ENCODE measurements at places on chromosomes 12 and 14.
A peak's percentile ranks its signal among the peaks of the same experiment; 100 is the strongest.

- DNase-seq, result no peak
Measured at GRCh38 chr12:126668961-126669360, 1598.0 kb upstream of the TMEM132C start.

DNA sequence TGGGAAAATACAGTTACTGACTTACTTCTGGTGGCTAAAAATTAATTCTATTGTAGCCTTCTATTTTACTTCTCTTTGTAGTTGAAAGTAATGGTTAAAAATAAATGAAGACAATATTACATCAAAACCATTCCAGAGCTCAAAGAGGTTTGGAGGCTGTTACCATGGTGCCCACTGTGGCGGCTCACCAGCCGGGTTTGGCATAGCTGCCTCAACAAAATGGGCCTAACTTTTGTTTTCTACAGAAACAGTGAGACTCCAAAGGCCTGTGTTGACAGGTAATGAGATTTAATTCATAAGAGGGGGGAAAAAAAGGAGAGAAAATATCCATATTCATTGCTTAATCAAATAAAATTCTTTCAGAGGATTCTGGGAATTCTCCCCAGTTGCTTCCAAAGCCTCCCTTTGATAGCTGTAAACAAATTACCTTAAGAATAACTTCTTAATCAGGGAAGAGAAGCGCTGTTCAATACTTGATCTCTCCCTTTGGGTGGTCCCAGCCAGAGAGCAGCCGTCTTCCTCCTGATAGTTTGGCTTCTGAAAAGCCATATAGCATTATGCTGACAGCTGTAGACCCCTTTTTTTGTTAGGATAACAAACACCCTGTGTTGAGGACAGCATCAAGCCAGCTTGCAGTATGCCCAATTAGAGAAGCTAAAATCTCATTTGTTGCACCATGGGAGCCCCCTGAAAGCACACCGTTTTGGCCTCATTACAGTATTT lies 266.8 kb downstream of the NEDD1 start:
- no peak for DNase-seq

GRCh38 chr12:127389923-127390322 lies 877.0 kb upstream of the TMEM132C start:
- no peak for DNase-seq

DNA sequence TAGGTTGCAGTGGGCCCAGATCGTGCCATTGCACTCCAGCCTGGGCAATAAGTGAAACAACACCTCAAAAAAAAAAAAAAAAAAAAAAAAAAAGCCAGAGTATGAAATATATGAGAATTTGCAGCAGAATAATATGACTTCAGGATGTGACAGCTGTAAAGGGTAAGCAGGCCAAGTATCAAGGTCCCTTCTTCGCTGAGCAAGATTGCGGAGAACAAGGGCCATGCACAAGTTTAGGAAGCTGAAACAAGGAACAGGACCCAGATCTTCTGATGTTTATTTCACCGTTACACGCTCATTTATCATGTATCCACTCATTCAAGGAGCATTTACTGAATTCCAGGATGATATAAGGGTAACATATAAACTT lies 659 bp upstream of the FOXJ2 start:
- no peak for DNase-seq

GRCh38 chr12:76462668-76463224 lies 96.8 kb downstream of the OSBPL8 start:
- DNase-seq, result no peak

- no peak for DNase-seq
Measured at GRCh38 chr12:54415221-54415929, 3.7 kb downstream of the ITGA5 start.

- peak; percentile 70 for DNase-seq
Measured at GRCh38 chr14:92585981-92586937, 72.7 kb downstream of the RIN3 start.

DNA sequence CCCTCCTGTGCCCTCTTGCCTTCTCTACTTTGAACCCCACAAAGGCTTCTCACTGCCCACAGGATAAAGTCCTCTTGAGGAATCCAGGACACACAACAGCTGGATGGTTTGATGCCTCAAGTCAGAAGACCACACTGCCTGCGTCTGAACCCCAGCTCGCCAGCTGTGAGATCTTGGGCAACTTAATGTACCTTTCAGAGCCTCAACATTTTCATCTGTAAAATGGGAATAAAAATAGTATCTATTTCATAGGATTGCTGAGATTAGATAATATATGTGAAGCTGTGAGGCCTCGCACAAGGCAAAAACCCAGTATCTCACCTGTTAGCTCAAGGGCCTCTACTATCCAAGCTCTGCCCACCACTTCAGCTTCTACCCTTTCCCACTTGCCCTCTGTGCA lies 2.3 kb downstream of the CINP start:
- DNase-seq, result no peak
